ENCODE measurements at places on chromosomes 1 and 21.
A peak's percentile ranks its signal among the peaks of the same experiment; 100 is the strongest.

- no peak for ATAC-seq
Measured at GRCh38 chr1:25613091-25613490, 3.5 kb upstream of the MAN1C1 start.

DNA sequence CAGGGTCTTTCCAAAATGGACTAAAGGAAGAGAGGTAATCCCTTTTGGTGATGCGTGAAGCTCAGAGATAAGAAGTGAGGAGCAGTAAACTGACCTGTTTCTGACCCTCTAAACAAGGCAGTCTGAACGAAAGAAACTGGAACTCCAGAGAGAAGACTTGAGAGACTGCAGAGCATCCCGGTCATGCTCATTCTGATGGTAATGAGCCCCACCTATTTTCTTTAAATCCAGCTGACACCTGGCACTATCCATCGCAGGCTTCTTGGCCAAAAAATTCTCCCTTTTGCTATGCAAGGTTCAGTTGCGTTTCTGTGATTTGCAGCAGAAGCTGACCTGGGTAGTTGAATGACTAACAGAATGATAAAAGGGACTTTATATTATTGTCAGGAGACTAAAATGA is 105.9 kb upstream of the KCNK2 start:
- ATAC-seq: no peak

- no peak for ATAC-seq
Measured at GRCh38 chr21:21179619-21180298, 181.6 kb downstream of the NCAM2 start.

GRCh38 chr1:168725831-168726230 is 3.2 kb downstream of the DPT start:
- ATAC-seq: no peak

- no peak for ATAC-seq
Measured at GRCh38 chr1:1124786-1125642, 9.1 kb upstream of the C1orf159 start.

GRCh38 chr21:33971492-33972013 is 55.9 kb upstream of the ATP5PO start:
- no peak for ATAC-seq

DNA sequence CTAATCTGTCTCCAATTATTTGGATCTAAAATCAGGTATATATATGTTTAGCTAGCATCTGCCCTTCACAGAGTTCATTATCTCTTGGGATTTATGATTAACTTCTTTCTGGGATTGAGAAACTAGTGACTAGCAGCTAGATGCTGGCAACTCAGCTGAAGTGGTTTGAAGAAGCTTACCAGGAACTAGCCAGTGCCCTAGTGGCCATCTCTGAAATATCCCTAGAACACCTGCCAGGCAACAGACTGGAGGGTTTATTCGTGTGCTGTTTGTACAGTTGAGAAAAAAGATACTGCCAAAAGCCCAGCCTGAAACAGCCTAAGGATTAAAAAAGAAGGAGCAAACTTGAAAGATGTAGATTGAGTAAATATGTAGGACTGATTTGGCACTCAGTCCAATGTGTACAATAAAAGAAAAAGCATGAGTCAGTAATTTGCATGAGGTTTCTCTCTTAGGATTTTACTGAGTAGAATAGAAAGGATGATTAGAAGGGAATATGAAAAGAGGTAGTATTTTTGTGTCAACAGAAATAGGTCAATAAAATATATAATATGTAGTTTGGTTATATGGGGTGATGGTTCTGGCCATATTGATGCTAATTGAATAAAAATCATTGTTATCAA is 1144.6 kb upstream of the ADGRL2 start:
- ATAC-seq: peak; percentile 74

DNA sequence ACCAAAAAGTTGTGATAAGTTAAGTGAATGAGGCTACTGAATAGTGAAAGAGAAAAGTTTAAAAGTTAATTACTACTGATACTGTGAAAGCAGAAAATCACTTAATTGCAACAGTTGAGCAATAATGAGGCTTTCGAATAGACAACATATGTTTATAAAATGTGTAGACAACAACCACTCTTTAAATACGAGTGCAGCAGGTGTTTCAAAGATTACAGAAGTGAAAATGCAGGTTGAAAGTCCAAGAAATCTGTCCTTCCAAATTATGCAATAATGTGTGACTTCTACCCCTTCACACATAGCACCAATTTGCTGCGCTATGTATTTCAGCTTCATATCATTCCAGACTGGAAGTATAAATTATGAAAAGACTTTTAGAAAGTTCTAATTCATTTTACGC is 213.0 kb downstream of the COL24A1 start:
- no peak for ATAC-seq

DNA sequence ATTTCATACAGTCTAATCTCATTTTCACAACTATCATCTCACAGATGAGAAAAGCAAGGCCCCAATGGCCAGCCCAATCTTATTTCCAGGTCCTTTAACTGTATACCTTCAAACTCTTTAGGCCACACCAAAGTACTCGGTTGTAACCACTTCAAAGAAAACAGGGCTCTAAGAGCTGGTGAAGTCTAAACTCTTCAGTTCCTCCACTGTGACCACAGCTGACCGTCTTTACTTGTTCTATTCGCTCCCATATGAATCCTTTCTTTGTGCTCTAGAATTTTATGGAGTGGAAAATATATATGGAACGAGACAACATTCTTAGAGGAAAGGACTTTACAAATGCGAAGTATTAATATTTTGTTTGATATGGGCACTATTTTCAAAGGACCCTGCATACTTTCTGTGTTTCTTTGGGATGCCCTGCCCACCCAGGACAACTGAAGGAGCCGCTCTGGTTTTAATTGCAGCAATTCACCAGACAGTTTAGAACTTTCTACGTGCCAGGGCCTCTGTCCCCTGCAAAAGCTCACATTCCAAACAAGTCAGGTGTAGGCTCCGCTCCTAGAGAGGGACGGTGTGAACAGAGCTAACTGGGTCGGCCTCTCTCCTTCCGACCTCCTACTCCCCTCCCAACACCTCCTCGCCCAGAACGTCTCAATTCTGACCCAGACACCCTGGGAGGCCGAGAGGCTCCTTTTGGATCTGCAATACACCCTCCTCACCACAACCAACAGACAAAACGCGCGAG is 15.7 kb downstream of the IER5 start:
- ATAC-seq: peak; percentile 16

DNA sequence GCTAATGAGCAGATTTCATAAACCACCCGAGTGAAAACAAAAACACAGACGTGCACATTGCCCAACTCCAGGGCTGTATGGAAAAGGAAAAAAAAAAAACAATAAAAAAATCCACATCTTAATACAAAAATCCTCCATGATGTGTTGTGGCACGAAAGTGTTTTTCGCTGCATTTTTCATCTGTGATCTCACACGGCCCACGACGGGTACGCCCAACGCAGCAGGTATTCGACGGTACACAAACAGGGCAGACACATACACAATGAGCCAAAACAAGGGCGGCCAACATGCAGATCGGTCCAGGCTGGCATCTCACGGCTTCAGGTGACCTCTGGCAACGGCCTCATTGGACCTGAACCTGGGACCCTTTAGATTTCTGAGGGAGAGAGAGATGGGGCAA is 31.1 kb downstream of the CASZ1 start:
- ATAC-seq: no peak

All from SK-N-SH treated with all-trans-retinoic acid at 6 μM for 48 hours (cell line).